Activated naive CD8-positive, alpha-beta T cell treated with anti-CD3 and anti-CD28 coated beads, Interleukin-2, amount 50 U/mL, for 16 hours (primary cell): ENCODE measurements at places on chromosomes 1 and 21.

DNA sequence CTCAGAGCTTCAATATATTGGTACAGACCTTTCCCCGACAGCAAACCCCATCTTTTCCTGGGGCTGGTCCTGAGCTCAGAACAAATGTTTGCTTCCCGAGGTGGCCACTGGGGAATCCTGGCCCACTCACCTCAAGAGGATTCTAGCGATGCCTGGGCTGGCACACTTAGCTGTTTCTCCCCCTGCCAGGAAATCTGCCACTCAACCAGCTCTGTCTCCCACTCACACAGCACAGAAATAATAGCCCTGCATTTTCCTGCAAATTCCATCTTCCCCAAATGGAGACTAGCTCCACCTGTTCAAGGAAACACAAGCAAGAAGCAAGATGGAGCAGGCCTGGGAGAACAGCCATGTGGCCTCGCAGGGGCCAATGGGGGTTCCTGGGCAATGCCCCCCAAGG is 21.1 kb downstream of the KCNN3 start:
- DNase-seq = no peak

DNA sequence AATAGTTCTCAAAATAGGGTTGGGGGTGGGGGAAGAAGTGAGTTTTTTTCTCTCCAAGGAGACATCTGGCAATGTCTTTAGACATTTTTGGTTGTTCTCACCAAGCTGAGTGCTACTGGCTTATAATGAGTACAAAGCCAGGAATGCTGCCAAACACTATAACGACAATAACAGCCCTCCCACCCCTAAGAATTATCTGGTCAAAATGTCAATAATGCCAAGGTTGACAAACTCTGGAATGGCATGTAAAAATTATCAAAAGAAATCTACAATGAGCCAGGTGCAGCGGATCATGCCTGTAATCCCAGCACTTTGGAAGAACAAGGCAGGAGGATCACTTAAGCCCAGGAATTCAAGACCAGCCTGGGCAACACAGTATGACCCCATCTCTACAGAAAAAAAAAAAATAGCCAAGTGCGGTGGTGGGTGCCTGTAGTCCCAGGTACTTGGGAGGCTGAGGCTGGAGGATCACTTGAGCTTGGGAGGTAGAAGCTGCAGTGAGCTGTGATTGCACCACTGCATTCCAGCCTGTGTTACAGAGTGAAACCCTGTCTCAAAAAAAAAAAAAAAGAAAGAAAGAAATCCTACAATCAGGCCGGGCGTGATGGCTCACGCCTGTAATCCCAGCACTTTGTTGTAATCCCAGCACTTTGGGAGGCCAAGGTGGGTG is 2.5 kb downstream of the ATP5PF start:
- DNase-seq = no peak

- no peak for DNase-seq
These were observed 37.5 kb downstream of the TRPM2 start for GRCh38 chr21:44390886-44391285.

GRCh38 chr1:89519779-89520358 is 4.8 kb upstream of the LRRC8B start:
- no peak for DNase-seq

DNA sequence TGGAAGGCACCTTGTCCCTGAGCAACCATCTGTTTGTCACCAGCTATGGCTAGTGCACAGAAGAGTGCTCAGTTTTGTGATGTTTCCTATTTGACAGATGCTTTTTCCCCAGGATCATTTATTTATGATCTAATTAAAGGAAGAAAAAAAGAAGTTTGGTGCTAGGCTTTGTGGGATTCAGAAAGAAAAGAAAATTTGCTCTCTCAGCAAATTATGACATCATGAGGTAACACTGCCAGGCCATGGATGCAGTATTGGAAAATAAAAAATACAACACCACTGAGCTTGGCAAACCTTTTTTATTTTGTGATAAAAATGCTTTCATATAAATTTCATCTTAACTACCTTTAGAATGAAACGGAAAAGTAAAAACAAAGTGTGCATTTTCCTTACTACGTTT is 15.5 kb upstream of the ADAM30 start:
- DNase-seq = no peak

DNA sequence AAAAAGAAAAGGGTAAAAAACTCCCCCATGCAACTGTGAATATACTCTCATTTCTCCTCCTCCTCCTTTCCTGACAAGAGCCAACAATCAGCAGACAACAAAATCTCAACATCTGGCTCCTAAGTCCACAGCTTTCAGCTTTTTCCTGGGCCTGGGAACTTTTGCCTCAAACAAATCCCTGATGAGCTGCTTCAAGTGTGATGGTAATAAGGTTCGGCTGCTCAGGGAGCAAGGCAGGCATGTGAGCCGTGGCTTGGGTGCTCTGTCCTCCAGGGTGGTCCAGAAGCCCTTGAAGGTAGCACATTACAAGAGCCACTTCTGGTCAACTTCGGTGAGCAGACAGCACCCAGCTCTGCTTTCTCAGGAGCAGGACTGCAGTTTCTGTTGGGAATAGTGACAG is 46.3 kb downstream of the ITPKB start:
- no peak for DNase-seq

- DNase-seq = no peak
These were observed 84.0 kb upstream of the USP25 start for GRCh38 chr21:15645830-15646229.

DNA sequence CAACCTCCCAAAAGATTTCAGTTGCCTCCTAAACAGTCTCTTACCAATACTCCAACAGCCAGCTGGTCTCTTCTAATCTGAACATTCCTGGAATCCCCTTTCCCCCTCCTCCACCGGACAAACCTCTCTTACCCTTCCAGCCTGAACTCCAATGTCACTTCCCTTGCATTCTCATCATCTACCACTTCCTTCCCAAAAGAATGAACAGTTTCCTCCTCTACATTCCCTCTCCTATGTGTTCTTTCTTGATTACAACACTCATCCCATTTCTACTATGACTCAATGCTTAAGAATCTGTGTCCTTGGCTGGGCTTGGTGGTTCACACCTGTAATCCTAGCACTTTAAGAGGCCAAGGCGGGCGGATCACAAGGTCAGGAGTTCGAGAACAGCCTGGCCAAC is 417.1 kb downstream of the SETD4 start:
- no peak for DNase-seq

- DNase-seq = no peak
These were observed 16.2 kb downstream of the BTBD8 start for GRCh38 chr1:92096317-92096716.

- DNase-seq = no peak
These were observed 3.0 kb downstream of the RXFP4 start for GRCh38 chr1:155944444-155944799.

GRCh38 chr1:19461220-19461554 is 24.2 kb downstream of the CAPZB start:
- DNase-seq = no peak

- DNase-seq = no peak
These were observed 42.7 kb downstream of the APP start for GRCh38 chr21:26127918-26128317.

GRCh38 chr1:6891781-6892579 is 106.7 kb downstream of the CAMTA1 start:
- no peak for DNase-seq

- DNase-seq = no peak
These were observed 35.6 kb downstream of the ARID1A start for GRCh38 chr1:26731233-26731902.

GRCh38 chr1:58687516-58687915 is 12.3 kb downstream of the MYSM1 start:
- no peak for DNase-seq

- peak; percentile 20 for DNase-seq
These were observed 196.2 kb downstream of the ZC3H11B start for GRCh38 chr1:219416598-219417238.

DNA sequence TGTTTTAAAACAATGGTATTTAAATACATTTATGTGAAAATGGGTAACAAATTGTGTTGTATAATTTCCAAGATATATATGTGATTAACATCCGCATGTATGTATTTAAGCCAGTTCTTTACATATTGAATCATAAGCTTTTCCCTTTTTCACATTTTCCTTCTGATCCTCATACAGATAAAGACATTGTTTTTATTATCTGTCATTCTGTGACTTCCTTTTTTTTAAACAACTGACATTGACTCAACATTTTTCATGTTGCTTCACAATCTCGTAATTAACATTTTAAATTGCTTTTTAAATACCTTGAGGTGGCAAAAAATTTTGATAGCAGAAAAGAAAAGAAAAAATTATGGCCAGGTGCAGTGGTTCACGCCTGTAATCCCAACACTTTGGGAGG is 1.4 kb downstream of the STXBP3 start:
- DNase-seq = no peak

DNA sequence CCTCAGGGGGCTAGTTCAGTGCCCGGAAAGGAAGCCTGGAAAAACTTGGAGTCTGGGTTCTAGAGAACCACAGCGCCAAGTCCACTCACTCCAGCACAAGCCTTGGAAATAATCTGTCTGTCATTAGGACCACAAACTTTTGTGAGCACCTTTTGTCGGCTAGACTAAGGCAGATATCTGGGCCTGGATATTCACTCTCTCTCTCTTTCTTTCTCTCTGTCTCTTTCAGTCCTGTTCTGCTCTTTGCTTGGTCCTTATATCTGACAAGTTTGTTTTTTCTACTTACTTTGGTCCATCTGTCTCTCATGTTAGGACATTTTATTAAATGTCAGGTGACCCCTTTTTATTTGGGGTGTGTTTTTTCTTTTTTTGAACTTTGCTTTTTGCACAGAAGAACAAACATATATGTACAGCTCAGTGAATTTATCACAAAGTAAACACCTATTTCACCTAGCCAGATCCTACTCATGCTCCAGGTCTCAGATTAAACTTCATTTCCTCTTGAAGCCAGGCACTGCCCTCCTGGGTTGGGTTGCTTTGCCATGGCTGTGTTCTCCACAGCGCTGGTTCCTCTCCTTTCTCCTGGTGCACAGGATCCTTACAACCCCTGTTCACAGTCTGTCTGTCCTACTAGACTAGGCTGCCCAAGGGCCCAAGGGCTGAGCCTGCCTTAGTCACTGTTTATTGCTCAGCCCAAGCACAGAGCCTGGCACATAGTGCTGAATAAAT is 40.8 kb downstream of the TCEANC2 start:
- no peak for DNase-seq

DNA sequence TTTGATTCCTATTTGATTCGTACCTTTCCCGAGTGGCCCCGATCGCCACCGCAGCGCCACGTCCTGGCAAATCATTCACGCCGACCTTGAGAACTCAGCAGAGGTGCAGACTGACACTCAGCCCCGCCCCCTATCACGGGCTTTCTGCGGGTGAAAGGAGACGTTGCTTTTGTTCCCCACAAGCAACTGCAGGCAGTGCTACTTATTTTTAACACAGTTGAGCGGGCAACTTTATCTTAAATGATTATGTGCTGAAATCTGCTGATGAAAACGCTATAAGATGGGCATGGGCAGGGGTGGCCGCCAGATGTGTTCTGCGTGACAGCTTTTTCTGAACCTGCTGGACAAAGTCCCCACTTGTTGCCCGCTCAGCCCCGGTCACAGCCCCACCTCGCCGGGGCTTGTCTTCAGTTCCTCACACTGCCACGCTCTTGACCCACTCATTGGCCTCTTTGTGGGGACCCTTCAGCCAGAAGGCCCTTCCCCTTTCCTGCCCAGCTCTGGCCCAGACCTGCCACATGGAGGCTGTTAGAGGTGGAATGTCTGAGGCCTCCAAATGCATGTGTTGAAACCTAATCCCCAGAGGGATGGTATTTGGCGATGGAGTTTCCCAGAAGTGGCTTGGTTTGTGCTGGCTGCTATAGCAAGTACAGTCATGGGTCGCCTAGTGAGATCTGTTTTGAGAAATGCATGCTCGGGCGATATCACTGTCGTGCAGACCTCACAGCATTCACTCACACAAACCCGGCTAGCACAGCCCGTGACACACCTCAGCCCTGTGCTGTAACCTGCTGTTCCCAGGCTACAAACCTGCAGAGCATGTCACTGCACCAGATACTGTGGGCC is 15.7 kb upstream of the PDXK start:
- no peak for DNase-seq

GRCh38 chr1:11740258-11741192 is 4.6 kb downstream of the AGTRAP start:
- no peak for DNase-seq

DNA sequence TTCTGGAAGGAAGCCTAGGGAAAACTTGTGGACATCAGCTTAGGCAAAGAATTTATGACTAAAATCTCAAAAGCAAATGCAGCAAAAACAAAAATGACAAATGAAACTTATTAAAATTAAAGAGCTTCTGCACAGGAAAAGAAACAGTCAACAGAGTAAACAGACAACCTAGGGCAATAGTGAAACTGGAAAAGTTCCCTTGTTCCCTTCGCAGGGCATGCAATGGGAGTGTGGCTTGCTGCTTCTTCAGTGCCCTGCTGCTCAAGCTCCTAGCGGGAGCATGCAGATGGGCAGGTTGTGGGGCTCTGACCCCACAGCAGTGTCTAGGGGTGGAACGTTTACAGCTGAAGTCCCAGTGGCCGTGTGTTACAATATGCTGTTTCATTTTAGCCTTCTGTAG is 1797.4 kb downstream of the NCAM2 start:
- no peak for DNase-seq

- DNase-seq = no peak
These were observed 13.0 kb downstream of the GOLPH3L start for GRCh38 chr1:150683914-150684313.

DNA sequence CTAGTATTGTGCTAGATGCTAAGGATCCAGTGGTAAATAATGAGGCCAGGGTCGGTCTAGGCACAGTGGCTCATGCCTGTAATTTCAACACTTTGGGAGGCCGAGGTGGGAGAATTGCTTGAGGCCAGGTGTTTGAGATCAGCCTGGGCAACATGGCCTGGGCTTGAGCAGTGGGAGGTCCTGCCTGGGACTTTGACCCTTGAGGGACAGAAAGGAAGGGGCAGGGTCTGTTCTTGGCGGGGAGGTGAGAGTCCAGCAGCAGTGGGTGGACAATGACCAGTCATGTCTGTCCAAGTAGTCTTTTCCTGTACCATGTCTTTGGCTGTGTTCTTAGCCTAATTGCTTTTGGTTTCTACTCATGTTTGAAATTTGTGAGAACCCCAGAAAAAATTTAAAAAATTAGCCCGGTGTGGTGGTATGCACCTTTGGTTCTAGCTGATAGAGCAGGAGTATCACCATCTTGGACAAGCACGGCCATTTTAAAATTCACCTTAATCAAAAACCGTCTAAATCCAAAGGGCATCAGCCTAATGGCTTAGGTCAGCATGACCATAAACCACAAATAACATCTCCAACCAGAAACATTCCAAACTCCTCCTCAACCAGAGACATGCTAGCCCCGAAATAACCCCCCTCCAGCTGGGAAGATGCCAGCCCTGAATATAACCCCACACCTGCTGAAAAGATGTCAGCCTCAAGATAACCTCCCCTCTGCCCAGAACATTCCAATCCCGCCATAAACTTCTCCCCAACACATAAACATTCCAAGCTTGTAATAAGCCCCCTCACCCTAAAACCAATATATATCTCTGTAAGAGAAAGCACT is 6.8 kb upstream of the AK2 start:
- no peak for DNase-seq

- no peak for DNase-seq
These were observed 26.2 kb upstream of the TADA1 start for GRCh38 chr1:166902279-166902678.

- DNase-seq = no peak
These were observed 6.0 kb upstream of the SF3A3 start for GRCh38 chr1:37995751-37996345.

- DNase-seq = no peak
These were observed 48.1 kb upstream of the BACH1 start for GRCh38 chr21:29250636-29251035.

GRCh38 chr1:180042988-180043622 is 88.5 kb downstream of the CEP350 start:
- no peak for DNase-seq
